ENCODE measurements at places on chromosomes 5 and 9.
A peak's percentile ranks its signal among the peaks of the same experiment; 100 is the strongest.

DNA sequence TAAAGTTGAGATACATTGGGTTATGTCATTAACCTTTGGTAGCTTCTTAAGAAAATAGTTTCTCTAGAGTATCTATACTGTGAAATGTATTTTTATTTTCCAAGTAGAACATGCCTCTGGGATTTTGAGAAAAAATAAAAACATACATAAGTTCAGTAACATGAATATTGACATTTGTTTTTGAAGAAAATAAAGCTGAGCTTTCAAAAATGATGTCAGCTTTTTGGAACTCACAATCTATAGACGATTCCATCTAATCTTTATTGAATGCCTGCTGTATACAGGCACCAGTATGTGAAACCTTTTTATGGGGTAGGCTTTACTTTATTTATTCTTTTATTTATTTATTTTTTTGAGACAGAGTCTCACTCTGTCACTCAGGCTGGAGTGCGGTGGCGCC is 175.9 kb upstream of the NFIL3 start:
- DNase-seq = no peak

DNA sequence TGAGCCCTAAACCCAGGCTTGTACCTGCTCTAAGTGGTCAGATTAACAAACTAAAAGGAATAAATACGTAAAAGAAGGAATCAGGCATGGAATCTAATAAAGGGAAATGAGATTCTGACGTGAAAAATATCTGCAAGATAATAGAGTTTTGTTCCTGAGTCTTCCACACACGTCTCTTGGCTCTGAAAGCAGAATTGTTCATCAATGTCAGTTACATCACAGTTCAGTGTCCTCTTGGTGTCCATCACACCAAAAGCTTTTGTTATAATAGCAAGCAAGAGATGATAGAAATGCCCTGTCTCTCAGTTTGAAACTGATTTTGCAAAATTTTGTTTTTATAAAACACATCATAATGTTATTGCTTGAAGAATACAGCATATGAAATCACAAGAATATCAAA is 34.7 kb upstream of the NMUR2 start:
- no peak for DNase-seq

- DNase-seq = no peak
These were observed 8.0 kb downstream of the SRFBP1 start for GRCh38 chr5:121969660-121970295.

GRCh38 chr5:26498972-26499371 is 539.4 kb downstream of the CDH9 start:
- DNase-seq = no peak

GRCh38 chr5:20524991-20525529 is 537.1 kb upstream of the CDH18 start:
- DNase-seq = no peak

- no peak for DNase-seq
These were observed 2.8 kb upstream of the PPP1R26 start for GRCh38 chr9:135476561-135477355.

GRCh38 chr5:67476531-67476930 is 279.9 kb upstream of the CD180 start:
- DNase-seq = no peak

DNA sequence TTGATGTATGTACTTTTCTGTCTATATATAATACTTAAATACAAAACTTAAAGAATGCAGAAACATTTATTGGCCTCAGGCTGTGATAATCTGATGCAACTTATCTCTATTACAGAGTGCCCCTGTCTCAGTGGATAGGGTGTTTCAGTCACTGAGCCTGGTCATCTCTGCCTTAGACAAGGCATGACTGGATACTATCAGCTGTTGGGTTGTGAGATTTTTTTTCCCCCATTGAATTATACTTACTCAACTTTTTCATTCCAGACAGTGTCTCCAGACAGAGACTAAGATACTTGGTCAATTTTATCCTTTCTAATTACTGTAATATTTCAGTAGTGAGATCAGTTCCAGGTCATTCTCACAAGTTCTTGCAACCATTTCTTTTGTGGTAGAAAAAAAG is 26.7 kb downstream of the XRCC4 start:
- DNase-seq = no peak

GRCh38 chr5:172127581-172127980 is 60.4 kb downstream of the STK10 start:
- DNase-seq = peak; percentile 10

DNA sequence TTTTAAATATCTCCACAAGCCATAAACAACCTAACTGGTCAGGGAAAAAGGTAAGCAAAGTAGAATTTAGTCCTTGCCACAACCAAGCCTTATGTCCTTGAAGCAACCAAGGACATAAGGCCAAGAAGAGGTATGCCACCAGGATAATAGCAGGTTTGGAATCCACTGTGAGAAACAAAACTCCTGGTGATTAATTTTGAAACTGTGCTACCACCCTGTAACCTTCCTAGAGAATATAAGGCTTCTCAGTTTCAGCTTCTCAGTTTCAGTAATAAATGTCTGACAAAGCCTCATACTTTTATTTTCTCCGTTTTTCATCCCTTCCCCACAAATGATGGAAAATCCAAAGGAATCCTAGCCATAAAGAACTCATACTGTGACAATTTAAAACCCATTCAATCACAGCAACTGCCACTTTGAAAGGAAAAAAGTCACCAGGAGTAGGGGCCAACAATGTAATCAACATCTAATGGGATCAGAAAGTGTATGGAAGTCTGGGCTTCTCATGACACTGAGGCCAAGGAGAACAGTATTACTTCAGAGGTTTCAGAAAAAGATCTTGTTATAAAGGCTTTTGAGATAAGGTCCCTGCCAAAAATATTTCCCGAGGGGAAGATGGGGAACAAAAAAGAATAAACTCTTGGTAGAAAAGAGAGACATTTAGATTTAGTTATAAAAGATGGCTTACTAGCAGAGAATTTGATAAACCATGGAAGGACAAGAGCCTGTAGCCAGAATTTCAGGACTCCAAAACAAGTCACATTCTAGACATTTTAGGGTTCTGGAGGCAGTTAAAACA is 189.2 kb downstream of the TSSK1B start:
- DNase-seq = no peak

- no peak for DNase-seq
These were observed 1.9 kb downstream of the FLT4 start for GRCh38 chr5:180647465-180647864.

DNA sequence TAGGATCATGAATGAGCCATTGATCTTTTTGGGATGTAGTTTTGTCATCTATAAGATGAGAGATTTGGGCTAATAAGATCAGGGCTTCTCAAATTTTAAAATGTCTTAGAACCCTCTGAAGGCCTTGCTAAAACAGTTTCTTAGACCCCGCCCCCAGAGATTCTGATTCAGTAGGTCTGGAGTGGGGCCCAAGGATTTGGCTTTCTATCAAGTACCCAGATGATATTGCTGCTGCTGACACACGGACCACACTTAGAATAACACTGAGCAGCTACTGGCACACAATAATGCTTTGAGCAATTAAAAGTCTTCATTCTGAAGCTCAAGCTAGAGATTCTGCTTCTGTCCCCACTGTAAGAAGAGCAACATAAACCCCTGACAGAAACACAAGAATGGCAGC is 216.7 kb downstream of the SMARCA2 start:
- peak; percentile 88 for DNase-seq

- no peak for DNase-seq
These were observed 607.9 kb downstream of the KCTD16 start for GRCh38 chr5:144778561-144778960.

DNA sequence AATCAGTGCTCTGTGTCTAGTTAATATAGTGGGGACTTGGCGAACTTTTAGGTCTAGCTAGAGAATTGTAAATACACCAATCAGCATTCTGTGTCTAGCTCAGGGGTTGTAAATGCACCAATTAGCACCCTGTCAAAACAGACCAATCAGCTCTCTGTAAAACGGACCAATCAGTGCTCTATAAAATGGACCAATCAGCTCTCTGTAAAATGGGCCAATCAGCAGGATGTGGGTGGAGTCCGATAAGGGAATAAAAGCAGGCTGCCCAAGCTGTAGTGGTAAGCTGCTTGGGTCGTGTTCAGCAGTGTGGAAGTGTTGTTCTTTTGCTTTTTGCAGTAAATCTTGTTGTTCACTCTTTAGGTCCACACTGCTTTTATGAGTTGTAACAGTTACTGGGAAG is 3.6 kb upstream of the OTULINL start:
- no peak for DNase-seq

DNA sequence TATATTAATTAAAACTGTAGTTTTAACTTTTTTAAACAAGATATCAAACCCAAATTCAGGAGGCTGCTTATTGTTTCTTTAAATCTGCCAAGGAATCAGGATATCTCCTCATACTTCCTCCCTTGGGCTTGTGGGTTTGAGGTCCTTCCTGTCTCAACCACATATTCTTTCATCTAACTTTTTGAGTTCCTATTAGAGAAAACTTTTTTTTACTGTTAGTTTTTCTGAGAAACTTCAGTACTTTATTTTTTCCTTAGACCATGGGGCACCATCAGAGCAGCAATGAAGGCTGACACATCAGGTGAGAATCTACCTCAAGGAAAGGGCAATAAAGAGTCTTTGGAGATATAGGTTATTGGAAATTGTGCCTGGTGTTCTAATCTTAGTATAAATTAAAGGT is 56.7 kb downstream of the TSSK1B start:
- no peak for DNase-seq

- DNase-seq = no peak
These were observed 30.7 kb downstream of the AOPEP start for GRCh38 chr9:94757158-94757557.

GRCh38 chr5:13866792-13867191 is 77.7 kb downstream of the DNAH5 start:
- DNase-seq = no peak

- no peak for DNase-seq
These were observed 154.7 kb downstream of the PCSK5 start for GRCh38 chr9:76045221-76045620.

GRCh38 chr9:117887383-117887782 is 183.2 kb downstream of the TLR4 start:
- no peak for DNase-seq

DNA sequence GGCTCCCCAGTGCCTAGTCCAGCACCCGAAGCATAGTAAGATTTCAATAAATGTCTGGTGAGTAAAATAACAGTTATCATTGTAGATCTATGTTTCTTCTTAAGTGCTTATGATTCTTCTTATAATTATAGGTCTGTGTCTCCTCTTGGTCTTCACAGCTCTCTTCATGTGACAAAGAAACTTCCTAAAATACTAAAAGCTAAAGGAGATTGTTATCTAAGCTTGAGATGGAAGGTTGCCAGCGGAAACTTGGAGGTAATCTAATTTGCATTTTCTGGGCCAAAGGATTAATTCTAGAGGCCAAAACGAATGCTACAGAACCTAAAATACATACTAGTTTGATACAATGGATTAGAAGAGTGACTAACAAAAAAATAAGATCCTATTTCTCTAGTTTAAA is 13.6 kb upstream of the ARHGAP26 start:
- DNase-seq = no peak

- no peak for DNase-seq
These were observed 107.3 kb upstream of the DPYSL3 start for GRCh38 chr5:147617191-147617606.

Data from ovary (tissue), 10 donors.